ENCODE measurements at places on chromosomes 12 and 14.

DNA sequence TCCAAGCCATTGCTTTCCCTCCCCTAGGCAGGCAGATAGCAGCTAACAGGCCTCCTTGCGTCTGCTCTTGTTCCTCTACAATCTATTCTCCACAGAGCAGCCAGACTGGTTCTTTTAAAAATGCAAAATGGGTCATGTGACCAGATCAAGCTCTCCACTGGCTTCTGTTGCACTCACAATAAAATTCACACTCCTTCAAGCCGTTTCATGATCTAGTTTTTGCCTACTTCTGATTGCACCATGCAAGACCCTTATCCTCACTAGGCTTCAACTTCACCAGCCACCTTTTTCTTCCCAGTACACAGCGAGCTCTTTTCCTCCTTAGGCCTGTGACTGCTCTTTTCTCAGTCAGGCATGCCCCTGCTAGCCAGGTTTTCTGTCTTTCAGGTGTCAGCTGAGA is 6.1 kb upstream of the KRAS start:
- DNase-seq, result no peak

GRCh38 chr12:114404926-114405518 is 922 bp downstream of the TBX5 start:
- DNase-seq, result no peak

GRCh38 chr14:68871392-68871791 is 78.5 kb upstream of the ZFP36L1 start:
- no peak for DNase-seq

GRCh38 chr14:67239582-67239981 is 1.7 kb upstream of the PALS1 start:
- DNase-seq, result no peak

DNA sequence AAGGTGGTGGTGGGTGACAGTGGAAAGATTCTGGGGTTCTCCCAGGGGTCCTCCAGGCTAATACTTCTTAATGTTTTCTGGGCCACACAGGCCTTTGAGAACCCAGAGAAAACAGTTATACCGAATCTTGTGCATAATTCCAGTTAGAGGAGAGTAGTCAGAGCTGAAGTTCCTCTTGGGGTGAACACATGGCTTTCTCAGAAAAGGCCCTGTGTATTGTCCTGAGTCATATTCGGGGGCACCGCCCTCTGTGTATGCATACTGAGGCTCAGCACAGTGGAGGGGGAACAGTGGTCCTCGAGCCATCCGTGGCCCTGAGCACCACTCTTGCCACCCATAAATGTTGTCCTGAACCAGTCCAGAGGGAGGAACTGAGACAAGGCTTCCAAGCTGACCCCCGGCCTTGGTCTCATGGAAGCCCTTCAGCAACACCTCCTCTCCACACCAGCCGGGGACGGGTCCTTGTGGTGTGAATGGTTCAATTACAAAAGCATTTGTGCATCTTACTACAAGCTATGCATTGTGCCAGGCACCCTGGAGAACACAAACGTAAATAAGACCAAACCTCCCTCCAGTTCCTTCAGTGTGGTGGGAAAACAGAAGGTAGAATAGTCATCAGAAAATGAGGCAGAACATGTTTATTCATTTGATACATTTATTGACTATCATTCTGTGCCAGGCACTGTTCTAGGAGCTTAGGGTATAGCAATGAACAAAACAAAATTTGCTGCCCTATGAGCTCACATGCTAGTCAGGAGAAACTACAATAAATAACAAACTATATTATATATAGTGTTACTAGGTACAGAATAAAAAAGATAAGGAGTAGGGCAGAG is 9.9 kb downstream of the DHRS2 start:
- DNase-seq, result no peak

DNA sequence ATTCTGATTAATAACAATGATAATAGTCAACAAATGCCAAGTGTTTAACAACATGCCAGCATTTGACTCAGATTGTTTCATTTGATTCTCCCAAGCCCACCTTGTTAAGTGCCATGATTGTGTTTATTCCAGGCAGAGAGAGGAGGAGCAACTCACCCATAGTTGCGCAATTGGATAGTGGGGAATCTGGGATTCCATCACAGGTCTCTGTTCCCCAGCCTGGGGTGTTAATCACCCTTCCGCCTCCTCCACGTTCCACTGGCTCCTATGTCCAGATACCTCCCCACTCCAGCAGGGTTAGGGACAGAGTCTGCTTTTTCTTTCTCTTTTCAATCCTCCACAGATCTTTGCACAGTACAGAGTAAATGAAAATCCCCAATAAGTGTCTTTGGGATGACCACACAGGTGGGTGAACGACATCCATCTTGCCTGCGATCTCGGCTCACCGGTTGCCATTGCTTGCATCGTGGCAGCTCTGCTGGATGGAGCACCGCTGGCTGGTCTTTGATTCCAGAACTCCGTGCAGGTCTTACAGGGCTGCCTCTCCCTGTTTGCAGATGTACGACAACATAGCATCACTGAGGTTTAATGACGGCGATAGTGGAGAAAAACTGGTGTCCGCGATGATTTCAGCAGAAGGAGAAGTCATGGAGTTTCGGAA is 78.8 kb downstream of the DNAH10 start:
- no peak for DNase-seq

GRCh38 chr14:101731187-101732080 is 30.1 kb upstream of the PPP2R5C start:
- peak; percentile 75 for DNase-seq

DNA sequence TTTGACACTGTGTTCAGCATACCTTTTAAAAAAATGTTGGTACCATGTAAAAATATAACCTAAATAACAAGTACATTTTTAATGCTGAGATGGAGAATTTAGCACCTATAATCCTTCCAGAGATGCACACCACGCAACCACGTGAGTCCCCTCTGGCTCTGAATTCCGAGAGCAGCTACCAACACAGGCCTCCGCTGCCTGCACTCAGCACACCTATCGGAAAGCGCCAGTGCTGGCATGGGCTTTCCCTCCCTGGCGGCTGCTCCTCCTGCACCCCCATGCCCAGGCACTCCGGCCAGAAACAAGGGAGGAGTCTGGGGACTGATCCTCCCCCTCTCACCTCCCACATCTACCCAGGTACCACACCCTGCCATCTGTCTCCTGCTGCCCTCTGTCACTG is 47.0 kb downstream of the ITPK1 start:
- no peak for DNase-seq

GRCh38 chr14:46686652-46687051 is 35.1 kb upstream of the RPL10L start:
- no peak for DNase-seq

DNA sequence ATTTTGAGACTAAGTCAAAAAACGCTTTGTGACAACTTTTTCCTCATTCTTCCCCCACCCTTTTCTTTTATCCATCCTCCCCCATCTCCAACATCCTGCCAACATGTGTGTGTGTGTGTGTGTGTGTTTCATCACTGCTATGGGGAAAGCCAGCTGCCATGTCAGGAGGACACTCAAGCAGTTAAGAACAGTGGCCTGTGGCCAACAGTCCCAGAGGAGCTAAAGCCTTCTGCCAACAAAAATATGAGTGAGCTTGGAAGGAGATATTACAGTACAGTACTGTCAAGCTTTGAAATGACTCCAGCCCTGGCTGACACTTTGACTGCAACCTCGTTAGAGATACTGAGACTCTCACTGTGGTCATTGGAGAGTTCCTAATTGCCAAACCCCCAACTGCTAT is 5.0 kb upstream of the CSRP2 start:
- DNase-seq, result no peak

GRCh38 chr12:76031081-76031413 is 529 bp downstream of the PHLDA1 start:
- DNase-seq, result no peak

DNA sequence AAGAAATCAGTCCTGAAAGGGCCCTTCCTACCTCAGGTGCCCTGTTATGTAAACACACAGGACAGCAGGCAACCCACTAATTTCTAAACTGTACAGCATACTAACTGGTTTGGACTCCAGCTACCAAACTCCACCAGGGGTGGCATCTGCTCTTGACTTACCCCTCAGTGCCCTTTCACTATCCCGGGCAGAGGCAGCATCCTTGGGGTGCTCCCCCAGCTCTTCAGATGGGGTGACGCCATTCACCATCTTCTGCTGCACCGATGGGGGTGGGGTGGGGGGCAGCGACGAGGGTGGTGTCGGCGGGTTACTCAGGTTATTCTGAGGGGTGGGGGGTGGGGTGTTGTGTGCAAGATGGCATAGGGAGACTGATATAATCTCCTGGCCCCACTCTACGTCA is 11.5 kb upstream of the PRKAG1 start:
- no peak for DNase-seq

DNA sequence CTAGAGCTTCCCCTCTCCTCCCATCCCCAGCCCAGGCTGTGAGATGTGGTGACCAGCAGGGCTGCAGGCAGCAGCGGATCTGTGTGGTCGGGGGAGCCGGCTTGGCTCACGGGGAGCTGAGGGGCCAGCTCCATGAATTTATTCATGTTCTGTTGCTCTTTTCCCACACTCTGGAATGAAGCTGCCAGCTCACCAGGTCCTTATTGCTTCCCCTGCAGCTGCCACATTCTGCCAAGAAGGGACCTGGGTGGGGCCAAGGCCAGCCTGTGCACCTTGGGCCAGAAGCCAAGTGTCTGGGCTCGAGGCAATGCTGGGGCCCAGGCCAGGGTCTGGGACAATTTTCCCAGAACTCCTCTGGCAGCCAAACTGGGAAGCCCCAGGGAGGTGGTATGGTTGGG is 2.5 kb upstream of the C1QL4 start:
- no peak for DNase-seq

GRCh38 chr12:48247181-48247966 is 44.3 kb upstream of the OR10AD1 start:
- DNase-seq, result no peak

All from stimulated activated CD8-positive, alpha-beta memory T cell treated with anti-CD3 and anti-CD28 coated beads, Interleukin-15, amount 100 ng/mL, for 48 hours (primary cell).